Coronary artery (tissue), 2 donors: ENCODE measurements at places on chromosomes 5 and 9.

GRCh38 chr5:31192442-31192841 lies 1.0 kb upstream of the CDH6 start:
- no peak for DNase-seq

GRCh38 chr9:394347-395052 lies 179.8 kb downstream of the DOCK8 start:
- DNase-seq, result no peak

GRCh38 chr9:38009990-38010389 lies 59.0 kb downstream of the SHB start:
- DNase-seq, result no peak

DNA sequence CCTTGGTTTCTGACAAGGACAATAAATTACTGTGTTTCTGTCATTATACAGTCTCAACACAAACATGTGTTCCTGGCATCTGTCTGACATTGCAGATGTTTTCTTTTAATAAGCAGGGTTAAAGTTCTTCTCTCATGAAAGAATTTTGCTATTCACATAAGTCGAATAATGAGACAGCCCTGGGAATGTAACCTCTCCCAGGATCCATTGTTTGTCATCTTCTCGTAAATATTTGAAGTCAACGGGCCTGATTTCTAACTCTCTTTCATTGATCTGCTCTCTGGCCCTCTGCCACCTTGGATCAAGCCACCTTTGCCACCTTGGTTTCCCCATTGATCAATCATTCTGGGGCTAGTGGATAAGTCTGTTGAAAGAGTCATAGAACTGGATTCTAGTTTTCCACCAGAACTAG lies 12.9 kb upstream of the CAST start:
- no peak for DNase-seq

- no peak for DNase-seq
These were observed 227.2 kb upstream of the KLF9 start for GRCh38 chr9:70641631-70642030.
